Effector memory CD8-positive, alpha-beta T cell (primary cell): ENCODE measurements at places on chromosomes 7 and 10.
A peak's percentile ranks its signal among the peaks of the same experiment; 100 is the strongest.

DNA sequence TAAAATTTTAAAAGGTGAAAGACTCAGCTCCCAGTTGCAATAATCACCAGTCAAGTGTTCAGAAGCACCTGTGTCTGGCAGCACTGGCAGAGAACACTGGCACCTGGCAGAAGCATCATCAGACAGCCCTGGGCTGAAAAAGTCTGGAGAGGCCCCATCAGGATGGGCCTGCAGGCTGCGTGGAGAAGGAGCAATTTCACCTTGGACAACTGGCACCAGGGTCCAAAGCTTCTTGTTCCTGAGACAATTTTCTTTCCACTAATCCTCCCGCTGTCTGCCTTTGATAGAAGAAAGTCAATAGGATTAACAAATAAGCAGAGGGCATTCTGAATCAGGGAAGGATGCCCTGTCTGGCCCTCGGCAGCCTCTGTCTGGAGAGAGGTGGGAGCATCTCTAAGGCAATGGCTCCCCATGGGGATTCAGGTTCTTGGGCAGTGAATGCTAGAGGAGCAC, 6.5 kb downstream of the COBL start:
- no peaks in the 10 kb centered on the region for H3K4me1 ChIP-seq
- H3K4me3 ChIP-seq, result no peak overlapping the region
- peaks cover 28% of the 10 kb centered on the region for H3K27me3 ChIP-seq
- H3K27ac ChIP-seq, result no peak overlapping the region
- H3K36me3 ChIP-seq, result no peaks in the 10 kb centered on the region
- no peak for DNase-seq

DNA sequence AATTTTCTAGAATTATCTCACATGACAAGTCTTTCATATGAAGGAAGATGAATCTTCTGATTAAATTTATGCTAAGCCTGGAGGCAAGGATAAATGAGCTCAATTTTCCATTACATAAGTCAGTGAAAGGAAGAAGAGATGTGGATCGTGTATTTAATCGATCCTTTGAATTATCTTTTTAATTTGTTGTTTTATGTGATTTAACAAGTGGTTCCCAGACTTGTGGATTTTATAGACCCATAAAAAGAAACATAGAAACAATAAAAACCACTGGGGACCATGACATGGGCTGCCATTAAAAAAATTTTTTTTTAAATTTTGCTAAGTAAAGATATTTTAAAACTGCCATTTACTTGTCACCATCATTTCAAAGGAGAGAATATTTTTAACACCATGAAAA, 45.0 kb downstream of the SLK start:
- H3K4me3 ChIP-seq, result no peak overlapping the region
- H3K4me1 ChIP-seq, result peaks cover 4% of the 10 kb centered on the region
- peaks cover 39% of the 10 kb centered on the region for H3K36me3 ChIP-seq
- no peak for DNase-seq
- no peak overlapping the region for H3K27ac ChIP-seq
- no peaks in the 10 kb centered on the region for H3K27me3 ChIP-seq

DNA sequence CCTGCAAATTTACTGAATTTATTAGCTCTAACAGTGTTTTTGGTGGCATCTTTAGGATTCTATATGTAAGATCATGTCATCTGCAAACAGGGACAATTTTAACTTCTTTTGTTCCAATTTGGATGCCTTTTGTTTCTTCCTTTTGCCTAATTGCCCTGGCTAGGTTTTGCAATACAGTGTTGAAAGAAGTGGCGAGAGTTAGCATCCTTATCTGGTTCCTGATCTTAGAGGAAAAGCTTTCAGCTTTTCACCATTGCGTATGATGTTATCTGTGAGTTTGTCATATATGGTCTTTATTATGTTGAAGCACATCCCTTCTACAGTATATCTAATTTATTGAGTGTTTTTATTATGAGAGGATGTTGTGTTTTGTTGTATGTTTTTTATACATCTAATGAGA, 301.4 kb downstream of the PTPRN2 start:
- H3K36me3 ChIP-seq, result peaks cover 4% of the 10 kb centered on the region
- H3K27ac ChIP-seq, result no peak overlapping the region
- DNase-seq, result no peak
- H3K4me1 ChIP-seq, result no peaks in the 10 kb centered on the region

DNA sequence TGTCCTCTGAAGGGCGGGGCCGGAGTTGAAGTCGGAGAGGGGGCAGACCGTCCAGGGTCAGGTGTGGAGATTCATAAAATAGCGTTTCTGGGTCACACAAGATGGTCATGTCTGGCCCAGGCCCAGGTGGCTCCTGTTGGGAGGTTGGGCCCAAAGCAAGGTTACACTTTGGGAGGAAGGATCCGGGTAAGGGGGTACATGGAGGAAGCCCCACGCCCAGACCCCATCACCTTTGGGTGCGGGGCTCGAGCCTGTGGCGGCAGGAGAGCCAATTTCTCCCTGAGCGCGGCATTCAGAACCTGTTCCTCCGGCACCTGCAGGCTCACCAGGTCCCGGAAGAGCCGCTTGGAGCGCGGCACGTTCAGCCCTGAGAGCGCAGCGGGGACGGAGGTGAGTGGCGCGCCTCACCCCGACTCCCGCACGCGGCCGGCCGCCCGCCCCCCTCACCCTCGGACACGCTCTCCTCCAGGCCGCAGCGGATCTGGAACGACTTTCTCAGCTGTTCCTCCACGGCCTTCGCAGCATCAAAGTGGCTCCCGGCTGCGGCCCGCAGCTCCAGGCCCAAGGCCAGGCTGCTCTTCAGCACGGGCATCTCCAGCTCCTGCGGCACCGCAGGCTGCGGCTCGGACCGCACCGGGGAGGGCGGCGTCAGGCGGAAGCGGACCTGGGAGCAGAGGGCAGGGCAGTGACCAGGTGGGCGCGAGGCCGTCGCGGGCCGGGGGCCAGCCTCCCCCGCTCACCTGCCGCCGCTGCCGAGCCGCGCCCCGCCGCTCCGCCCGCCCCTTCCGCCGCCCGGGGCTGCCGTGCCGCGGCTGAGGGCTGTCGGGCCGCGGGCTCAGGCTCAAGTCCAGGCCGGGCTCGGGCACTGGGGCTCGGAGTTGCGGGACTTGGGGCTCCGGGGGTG, 644 bp downstream of the PPP1R35 start:
- H3K36me3 ChIP-seq, result peaks cover 63% of the 10 kb centered on the region
- H3K27me3 ChIP-seq, result no peaks in the 10 kb centered on the region
- peak overlapping the region; percentile 99 for H3K27ac ChIP-seq
- H3K4me1 ChIP-seq, result peaks cover 40% of the 10 kb centered on the region
- peak; percentile 31 for DNase-seq

DNA sequence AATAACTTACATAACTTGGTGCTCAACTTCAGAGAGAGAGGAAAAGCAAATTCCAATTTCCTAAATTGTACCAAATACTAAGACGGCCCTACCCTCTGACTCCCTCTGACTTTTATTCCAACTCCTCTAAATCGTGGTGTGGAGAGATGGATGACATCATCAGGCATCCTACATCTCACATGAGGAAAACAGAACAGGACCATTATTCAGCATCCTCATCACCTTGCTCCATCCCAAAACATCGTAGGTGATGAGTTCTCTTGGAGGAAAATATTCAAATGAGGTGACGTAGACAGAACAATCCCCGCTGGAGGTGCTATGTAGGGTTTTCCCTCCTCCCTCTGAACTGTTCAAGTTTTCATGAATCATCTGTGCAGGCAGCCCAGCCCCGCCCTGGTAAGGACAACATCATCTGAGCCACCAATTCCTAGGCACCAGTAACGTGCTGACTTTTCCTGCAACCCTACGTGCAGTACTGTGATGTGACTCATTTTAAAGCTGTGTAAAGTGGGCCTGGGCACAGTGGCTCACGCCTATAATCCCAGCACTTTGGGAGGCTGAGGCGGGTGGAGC, 167.2 kb downstream of the CALN1 start:
- H3K36me3 ChIP-seq, result no peaks in the 10 kb centered on the region
- H3K27me3 ChIP-seq, result no peaks in the 10 kb centered on the region
- no peak for DNase-seq
- H3K4me1 ChIP-seq, result no peaks in the 10 kb centered on the region
- no peak overlapping the region for H3K4me3 ChIP-seq

DNA sequence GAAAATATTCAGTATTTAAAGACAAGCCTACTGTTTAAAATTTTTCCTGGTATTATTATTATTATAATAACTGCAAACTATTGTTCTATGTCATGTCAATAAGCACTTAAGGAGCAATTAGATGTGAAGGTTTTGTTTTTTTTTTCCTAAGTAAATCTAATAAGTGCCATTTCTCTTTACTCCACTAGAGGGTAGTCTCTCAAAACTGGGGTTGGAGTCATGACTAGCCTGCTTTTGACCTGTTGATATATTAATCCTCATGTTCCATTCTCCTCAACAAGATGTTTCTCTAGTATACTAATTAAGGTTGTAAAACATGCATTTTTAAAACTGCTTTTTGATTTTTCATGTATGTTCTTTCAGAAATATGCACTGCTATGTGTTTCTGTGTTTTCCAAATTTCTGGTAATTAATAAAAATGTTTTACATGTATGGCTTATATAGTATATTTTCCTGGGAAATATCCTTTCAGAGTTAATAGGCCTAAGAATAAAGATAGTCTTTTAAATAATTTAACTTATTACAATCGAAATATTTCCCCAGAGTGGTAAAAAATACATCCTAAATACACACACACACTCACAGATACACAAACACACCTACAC, 1.0 kb upstream of the LRRN3 start:
- no peak overlapping the region for H3K4me3 ChIP-seq
- H3K27me3 ChIP-seq, result no peaks in the 10 kb centered on the region

DNA sequence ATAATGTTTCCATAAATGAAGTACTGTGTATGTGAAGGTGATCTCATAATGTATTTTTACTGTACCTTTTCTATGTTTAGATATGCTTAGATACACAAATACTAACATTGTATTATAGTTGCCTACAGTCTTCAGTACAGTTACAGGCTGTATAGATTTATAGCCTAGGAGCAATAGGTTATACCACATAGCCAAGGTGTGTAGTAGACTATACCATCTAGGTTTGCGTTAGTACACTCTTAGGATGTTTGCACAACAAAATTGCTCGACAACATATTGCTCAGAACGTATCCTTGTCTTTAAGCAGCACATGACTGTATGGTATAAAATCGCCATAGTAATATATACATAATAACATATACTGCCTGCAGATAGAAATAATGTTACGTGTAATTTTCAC, 42.9 kb downstream of the WAC start:
- peaks cover 62% of the 10 kb centered on the region for H3K4me1 ChIP-seq
- DNase-seq, result no peak
- H3K27me3 ChIP-seq, result no peaks in the 10 kb centered on the region
- peaks cover 48% of the 10 kb centered on the region for H3K36me3 ChIP-seq

DNA sequence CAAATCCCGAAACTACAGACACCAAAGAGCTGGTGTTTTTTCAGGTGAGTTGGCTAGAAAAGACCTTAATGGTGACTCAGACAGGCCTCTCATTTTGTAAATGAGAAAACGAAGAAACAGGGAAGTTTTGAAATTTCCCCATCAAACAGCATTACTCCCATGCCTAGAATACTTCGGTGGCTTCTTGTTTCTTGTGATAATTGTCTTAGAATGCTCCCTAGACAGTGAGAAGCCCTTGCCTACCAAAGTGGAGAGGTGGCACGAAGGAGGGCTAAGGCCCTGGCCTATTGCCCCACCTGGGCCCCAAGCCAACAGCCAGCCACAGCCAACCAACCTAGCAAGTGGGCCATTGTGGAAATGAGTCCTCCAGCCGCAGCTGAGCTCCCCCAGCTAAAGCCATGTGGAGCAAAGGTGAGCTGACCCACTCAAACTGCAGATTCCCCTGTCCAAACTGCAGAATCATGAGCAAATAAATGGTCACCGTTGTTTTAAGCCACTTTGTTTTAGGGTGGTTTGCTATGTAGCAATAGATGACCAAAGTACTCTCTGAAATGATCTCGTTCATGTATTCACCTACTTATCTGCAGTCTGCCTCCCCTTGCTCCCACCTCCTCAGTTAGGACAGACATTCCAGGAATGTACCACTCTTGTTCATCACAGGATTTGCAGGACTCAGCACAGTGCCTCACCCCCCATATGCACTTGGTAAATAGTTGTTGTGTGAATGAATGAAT, 97.7 kb upstream of the FGFR2 start:
- no peak overlapping the region for H3K27ac ChIP-seq
- no peak for DNase-seq
- H3K4me1 ChIP-seq, result no peaks in the 10 kb centered on the region

GRCh38 chr10:102476466-102477141, 25.3 kb upstream of the C10orf95 start:
- no peak for DNase-seq
- H3K4me3 ChIP-seq, result no peak overlapping the region
- H3K36me3 ChIP-seq, result peaks cover 33% of the 10 kb centered on the region
- peak overlapping the region; percentile 46 for H3K27ac ChIP-seq
- peaks cover 12% of the 10 kb centered on the region for H3K4me1 ChIP-seq

GRCh38 chr7:132311733-132312132, 264.5 kb downstream of the PLXNA4 start:
- no peak for DNase-seq
- H3K36me3 ChIP-seq, result no peaks in the 10 kb centered on the region
- H3K4me1 ChIP-seq, result peaks cover 5% of the 10 kb centered on the region
- peaks cover 41% of the 10 kb centered on the region for H3K27me3 ChIP-seq

GRCh38 chr10:48461623-48462481, 143.0 kb downstream of the ARHGAP22 start:
- H3K27ac ChIP-seq, result no peak overlapping the region
- H3K36me3 ChIP-seq, result no peaks in the 10 kb centered on the region
- H3K4me3 ChIP-seq, result no peak overlapping the region
- H3K4me1 ChIP-seq, result no peaks in the 10 kb centered on the region
- H3K27me3 ChIP-seq, result peaks cover 6% of the 10 kb centered on the region
- no peak for DNase-seq

GRCh38 chr7:4873071-4873944, 10.2 kb downstream of the RADIL start:
- peaks cover 31% of the 10 kb centered on the region for H3K27me3 ChIP-seq
- no peaks in the 10 kb centered on the region for H3K36me3 ChIP-seq
- H3K4me1 ChIP-seq, result peaks cover 9% of the 10 kb centered on the region

GRCh38 chr10:126836009-126836408, 69.2 kb upstream of the DOCK1 start:
- H3K4me1 ChIP-seq, result no peaks in the 10 kb centered on the region
- DNase-seq, result no peak
- no peak overlapping the region for H3K27ac ChIP-seq
- no peaks in the 10 kb centered on the region for H3K27me3 ChIP-seq
- no peak overlapping the region for H3K4me3 ChIP-seq
- H3K36me3 ChIP-seq, result no peaks in the 10 kb centered on the region
